ENCODE measurements at places on chromosomes 16 and 17. TPM values are rescaled to one million over a fixed set of nuclear protein-coding genes. Genes with fewer than 3 reads are reported as not detected.

DNA sequence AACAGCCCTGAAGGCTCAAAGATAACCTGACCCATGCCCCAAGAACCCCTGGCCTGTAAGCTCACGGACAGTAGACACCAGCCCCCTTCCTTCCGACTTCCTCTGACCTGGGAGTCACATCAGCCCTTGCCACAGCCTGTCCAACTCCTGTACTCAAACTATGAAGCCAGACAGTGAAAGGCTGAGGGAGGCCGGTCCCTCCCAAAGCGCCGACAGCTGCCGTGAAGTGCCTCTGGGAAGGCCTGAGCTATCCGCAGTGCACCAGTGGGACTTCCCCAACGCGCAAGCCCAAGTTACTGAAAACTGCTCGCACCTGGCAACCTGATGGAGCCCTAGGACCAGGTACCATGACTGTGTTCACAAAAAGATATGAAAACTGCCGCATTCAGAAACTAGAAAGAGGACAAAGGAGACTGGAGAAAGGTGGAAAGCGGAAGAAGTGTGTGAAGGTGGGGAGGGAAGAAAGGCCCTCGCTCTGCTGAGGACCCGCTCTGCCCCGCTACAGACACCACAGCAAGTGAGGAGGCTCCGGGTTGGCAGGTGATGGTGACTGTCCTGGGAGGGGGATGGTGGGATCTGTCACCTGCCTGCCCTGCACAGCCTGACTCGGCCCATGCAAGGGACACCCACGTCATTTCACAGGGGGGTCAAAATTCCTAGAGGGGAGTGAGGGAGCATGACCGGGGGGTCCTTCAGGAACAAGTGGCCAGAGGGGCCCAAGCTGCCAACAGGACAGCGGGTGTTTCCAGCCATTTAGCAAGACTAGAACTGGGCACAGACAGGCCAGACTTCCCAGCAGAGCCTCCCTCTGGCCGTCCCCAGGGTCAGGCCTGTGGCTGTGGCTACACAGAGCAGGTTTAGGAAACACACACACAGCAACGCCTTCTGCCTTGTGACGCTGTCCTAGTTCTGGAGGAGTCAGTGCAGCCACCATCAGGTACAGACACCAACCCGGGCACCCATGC, 13.1 kb upstream of the TRAP1 start:
- DNase-seq = no peak

- no peak for DNase-seq
Observed at GRCh38 chr16:23141959-23142740, 7.1 kb downstream of the USP31 start.

DNA sequence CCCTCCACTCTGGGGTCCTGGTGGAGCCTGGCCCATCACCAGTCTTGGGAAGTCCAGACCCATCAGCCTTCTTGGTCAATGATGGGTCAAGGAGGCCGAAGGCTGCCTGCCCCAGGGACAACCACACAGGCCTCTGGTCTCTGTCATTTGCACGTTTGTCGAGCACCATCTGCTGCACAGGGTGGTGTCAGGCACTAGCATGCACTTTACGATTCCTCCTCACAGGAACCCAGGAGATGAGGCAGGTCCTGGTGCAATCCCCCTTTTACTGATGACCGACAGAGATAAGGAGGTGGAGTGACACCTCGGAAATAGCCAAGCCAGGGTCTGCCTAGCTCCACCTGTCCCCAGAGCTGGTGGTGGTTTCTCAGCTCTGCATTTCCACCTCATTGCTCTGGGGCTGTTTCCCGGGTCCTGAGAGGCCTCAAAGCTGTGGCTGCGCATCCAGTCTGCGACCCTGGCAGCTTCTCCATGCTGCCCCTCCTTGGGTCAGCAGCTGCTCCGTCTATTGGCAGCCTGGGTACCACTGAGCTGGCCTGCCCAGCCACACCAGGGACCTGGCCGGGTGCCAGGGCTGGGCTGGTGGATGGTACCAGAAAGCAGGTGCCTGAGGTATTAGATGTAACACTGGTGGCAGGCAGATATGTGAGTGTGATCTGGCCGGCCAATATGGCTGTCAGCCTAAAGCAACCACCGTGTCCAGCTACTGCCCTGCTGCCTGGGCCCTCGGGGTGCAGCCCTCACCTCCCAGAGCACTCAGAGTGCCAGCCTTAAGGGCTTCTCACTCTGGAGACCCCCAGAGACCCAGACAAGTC, 10.0 kb downstream of the MMP15 start:
- DNase-seq = no peak

DNA sequence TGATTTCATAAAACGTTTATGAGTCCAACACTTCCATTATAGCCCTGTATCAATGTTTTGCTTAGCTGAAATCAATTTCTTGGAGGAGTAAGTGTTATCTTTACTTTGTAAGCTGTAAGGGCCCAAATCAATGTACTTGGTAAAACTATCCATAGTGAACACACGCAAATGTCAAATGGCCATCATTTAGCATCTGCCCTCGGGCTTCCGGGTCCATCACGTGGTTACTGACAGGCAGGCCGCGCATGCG, 687 bp upstream of the NARF start:
- no peak for DNase-seq

GRCh38 chr16:24749310-24749709, 19.9 kb downstream of the TNRC6A start:
- no peak for DNase-seq

DNA sequence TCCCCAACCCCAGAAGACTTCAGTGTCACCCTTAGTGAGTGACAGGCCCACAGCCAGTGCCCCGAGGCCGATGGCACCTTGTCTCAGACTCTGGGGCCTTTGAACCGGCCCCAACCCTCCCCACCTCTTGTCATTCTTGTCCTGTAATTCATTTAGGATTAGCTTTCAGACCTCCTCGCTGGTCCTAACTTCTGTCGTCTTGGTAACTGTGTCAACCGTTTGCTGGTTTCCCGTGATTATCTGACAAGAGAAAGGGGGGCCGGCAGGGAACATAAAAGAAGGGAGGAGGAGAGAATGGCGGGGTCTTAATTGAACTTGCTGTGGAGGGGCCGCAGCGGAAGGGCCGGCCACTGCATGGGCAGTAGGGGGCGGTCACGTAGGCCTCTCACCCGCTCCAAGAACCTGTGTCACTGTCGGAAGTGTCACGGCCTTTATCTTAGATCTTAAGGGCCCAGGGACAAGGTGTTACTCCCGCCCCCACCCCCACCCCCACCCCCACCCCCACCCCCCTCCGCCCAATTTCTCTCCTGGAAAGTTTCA, 46.5 kb upstream of the GSE1 start:
- no peak for DNase-seq

DNA sequence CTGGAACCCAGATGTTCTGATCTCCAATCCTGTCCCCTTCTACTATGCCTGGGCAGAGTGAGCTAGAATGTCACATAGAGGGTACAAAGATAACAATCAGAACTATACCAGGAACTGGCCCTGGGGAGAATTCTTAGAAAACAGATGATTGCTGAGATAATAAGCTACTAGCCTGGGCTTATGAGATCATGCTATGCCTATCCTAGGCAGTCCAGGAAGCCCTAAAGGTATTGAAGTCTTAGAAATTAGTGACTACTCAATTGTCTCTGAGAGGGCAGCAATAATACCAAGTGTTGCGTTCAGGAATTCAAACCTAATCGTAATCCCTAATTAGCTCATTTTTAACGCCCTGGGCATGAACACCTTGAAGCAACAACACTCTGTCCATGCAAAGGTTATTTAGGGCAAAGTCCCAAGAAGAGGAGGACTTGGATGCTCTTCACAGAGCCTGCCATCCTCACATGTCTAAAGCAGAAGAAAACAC, 77.1 kb downstream of the MMD start:
- DNase-seq = no peak

DNA sequence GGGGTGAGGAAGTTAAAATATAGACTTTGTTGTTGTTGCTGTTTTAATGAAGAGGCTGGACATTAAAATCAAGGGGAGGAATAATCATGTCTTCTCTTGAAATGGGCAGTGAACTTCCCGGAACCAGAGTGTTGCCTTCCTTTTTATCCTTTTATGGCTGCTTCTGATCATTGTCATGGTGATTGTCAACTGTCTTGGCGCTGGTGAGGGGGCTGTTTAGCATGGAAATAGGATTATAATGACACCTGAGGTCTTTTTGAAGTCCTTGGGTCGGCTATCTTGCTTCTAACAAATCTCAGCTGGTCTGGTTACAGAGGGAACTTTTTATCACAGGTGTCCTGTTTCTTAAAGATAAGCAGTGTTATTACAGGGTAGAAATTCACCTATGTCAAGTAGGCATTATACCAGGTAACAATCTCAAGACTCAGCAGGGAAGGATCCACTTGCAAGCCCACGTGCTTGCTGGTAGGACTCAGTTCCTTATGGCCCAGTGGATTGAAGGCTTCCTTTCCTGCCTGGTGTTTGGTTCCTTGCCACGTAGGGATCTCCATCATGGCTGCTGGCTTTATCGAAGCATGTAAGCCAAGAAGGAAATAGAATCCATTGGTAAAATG, 349.3 kb downstream of the WWOX start:
- DNase-seq = no peak

DNA sequence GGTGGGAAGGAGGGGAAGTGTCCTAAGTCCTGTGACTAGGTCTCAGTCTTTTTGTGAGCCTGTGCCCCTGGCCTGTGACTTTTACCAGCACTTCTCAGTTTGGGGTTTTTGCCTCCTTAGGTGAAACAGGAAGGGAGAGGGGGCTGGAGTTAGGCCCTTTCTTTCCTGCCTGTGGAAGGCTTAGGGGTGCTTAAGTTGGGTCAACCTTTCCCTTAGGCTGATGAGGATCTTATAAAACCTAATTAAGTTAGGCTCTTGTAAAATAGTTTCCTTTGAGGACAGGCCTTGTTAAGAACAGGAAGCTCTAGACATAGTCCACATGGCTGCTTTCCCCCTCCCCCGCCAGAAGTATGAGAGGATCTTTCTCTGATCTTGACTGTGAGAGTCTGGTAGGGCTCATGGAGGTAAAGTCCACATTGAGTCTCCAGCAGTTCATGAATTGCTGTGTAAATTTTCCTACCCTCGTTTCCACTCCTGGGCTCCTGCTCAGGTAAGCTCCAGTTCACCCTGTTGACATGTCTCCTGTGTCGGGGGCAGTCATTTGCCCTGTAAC, 17.0 kb upstream of the DNASE1 start:
- DNase-seq = no peak

DNA sequence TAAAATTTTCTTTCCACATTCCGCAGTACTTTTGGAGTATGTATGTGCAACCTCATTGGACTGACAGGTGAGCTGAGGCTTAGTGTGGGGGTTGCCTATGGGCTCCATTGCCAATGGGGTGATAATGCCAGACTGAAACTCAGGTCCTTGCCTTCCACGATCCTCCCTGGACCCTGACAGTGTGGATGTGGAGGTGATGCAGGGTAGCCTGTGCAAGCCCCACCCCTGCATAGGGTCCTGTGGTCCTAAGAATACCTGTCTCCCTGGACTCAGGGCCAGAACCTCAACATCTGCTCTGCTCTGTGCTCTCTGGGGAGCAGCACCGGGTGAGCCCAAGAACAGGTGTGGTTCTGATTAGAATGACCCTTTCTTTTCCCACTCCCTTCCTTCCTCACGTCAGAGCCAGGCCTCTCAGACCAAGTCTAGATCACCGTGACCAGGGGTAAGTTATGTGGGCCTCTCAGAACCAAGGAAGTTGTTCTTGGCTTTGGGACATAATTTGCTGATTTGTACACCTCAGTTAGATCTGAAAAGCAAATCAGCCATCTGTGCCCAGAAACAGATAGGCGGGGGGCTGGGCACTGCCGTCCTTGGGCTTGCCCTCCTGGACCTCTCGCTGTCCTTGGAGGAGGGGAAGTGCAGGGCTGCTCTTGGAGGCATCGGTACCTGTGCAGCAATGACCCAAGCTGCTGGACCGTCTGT, 8.4 kb upstream of the TNS4 start:
- no peak for DNase-seq

GRCh38 chr16:75203667-75204409, 3.1 kb downstream of the CTRB2 start:
- no peak for DNase-seq

DNA sequence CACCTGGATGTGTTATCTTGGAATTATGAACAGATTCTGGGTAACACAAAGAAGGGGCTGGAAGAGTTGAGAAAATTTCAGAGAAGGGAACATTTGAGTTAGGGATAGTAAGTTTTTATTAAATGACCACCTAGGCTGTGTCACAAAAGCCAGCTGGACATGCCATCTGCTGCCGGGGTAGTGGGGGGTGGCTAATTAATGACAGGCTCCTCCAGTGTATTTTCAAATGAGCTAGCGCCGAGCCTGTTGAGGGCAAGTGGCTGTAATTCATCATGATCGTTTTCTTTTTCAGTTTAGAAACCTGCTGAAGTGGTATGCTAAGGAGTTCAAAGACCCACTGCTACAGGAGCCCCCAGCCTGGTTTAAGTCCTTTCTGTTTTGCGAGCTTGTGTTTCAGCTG, 6.2 kb downstream of the TMEM97 start:
- DNase-seq = no peak

- no peak for DNase-seq
Observed at GRCh38 chr16:84016477-84016876, 26.1 kb downstream of the SLC38A8 start.

- DNase-seq = no peak
Observed at GRCh38 chr17:77496401-77496801, 355.6 kb downstream of the SEC14L1 start.

GRCh38 chr17:69608141-69608540, 193.6 kb downstream of the MAP2K6 start:
- DNase-seq = no peak

DNA sequence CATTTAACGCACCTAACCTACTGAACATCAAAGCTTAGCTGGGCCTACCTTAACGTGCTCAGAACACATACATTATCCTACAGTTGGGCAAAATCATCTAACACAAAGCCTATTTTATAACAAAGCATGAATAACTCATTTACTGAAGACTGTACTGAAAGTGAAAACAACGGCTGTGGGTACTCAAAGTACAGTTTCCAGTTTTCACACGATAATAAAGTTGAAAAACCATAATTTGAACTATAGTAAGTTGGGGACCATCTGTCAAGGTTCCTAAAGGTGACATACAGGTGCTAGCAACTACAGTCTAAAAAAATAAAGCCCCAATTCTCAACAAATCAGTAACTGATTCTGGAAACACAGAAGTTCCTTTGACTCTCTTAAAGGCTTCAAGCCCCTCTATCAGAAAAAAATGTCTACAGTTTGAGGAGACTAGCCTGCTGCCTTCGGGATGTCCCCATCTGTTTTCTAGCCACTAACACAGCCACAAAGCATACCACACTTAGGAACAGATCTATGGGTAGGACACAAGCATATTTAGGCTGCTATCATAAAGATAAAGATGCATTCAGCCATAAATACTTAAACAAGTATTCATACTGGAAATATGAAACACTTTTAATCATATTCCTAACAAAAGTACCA, 71.3 kb downstream of the KANSL1 start:
- DNase-seq = no peak

The OR4D2 gene
- total RNA-seq = not detected

The KLHL10 gene
- total RNA-seq = not detected

The CCL4L2 gene
- 0.37 TPM for total RNA-seq

The HOXB8 gene
- 44.7 TPM for total RNA-seq

The CACNG4 gene
- total RNA-seq = not detected

The UTS2R gene
- not detected for total RNA-seq
